ENCODE measurements at places on chromosomes 5 and 9.

DNA sequence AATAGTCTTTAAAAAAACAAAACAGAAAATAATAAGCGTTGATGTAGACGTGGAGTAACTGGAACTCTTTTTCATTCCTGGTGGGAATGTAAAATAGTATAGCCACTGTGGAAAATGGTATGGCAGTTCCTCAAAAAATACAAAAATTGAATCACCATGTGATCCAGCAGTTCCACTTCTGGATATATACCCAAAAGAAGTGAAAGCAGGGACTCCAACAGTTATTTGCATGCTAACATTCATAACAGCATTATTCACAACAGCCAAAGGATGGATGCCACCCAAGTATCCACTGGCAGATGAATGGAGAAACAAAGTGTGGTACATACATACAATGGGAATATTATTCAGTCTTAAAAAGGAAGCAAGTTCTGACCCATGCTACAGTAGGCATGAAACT, 4.2 kb upstream of the PHF2 start:
- DNase-seq, result no peak

- DNase-seq, result no peak
Measured at GRCh38 chr5:142966121-142966420, 195.9 kb downstream of the ARHGAP26 start.

DNA sequence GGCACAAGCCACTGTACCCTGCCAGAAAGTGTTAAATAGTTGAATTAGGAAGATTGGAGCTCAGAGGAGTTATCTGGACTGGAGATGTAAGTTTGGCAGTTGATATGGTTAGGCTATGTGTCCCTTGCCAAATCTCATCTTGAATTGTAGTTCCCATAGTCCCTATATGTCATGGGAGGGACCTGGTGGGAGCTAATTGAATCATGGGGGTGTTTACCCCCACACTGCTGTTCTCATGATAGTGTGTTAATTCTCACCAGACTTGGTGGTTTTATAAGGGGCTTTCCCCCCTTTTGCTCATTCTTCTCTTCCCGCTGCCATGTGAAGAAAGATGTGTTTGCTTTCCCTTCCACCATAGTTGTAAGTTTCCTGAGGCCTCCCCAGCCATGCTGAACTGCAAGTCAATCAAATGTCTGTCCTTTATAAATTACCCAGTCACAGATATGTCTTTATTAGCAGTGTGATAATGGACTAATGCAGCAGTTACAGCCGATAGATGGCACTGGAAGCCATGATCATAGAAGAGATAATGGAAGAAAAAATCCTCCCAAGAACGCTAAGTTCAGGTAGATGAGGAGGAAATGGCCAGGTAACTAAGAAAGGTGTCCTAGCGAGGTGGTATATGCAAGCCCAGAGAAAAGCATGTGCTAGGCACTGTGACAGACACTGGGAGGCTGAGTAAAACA, 51.4 kb downstream of the TNFSF8 start:
- no peak for DNase-seq

GRCh38 chr5:54458221-54458620, 2.7 kb downstream of the HSPB3 start:
- DNase-seq, result no peak

- DNase-seq, result no peak
Measured at GRCh38 chr5:157085930-157086329, 22.9 kb downstream of the HAVCR2 start.

DNA sequence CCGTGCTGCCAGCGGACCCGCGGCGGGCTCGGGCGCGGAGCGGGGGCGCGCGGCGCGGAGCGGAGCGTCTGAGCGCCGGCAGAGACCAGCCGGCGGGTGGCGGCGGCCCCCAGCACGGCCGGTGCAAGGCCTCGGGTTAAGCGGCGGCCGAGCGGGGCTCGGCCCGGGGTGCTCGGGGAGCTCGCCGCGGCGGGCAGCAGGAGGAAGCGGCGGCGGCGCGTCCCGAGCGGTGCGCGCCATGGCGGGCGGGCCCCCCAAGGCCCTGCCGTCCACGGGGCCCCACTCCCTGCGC, 150 bp downstream of the SNX30 start:
- DNase-seq, result no peak

DNA sequence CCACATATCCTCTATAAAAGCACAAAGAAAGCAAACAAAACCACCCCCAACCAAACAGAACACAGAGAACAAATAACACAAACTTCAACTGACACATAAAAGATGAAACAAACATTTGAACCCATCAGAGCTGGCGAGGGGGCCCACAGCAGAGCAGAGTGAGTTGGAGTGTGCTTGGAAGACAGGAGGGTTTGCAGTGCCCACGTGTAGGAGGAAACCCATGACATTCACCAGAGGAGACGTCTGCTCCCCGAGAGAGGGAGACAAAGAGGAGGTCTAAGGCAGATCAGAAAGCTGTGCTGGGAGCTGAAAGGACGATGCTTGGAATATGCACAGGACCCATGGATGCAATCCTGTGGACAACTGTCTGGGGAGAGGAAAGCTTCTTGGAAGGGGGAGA, 27.0 kb downstream of the MRPL36 start:
- DNase-seq, result no peak

DNA sequence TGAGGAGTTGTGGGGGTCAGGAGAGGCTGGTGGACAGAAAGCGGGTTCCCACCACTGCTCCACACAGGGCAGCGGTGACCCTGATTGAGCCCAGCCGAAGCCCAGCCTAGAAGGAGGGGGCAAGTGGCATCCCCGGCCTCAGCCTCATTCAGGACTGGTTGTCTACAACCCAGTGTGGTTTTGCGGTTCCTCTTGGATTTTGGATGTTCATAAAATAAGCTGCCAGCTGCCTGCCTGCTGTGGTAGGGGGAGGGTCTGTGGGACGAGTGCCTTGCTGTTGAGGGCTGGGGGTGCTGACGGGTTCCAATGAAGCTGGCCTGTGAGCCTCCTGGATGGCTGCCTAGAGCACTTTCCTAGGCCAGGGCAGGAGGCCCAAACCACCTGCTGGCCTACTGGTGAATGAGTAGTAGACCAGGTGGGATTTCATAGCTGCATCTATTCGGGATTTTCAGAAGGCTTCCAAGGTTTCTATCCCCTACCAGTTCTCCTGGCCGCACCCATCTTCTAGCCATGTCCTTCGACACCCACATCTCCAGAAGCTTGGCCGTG, 102.4 kb downstream of the NDFIP1 start:
- DNase-seq, result no peak

DNA sequence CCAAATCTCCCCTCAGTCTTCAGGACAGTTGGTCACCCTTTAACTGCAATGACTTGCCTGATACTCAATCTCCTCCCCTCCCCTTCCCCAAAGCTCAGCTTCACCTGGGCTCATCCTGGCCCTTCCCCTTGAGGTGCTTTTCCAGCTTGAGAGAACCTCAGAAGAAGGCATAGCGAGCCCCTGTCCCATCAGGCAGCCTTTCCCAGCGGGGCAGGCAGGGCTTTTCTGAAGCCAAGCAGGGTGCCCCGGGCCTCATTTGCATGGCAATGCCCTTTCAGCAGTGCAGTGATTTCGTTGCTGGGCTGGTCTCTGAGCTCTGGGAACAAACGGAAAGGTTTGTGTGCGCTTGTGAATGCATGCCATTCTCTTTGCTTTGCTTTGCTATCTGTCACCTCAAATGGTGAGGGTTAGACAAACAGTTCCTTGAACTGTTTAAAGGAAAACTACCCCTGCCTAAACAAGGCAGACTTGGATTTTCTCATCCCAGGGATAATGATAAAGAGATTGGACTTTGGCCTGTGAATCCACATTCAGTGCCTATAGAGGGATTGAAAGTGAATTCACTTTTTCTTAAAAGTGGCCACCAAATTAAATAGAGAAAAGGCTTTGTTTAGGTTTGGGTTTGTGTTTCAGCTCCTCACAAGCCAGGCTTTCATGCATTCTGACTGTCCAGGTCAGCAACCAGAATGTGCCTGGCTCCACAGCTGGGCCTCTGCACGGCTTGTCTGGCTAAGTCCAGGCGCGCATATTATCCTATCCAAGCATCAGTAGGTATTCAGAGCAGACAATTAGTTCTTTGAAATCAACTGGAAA, 165.3 kb downstream of the ZNF608 start:
- DNase-seq, result no peak
